A673 (cell line): ENCODE measurements at places on chromosomes 4 and X.

GRCh38 chr4:95059663-95060062 is 301.9 kb downstream of the BMPR1B start:
- DNase-seq = peak; percentile 32

- DNase-seq = no peak
Measured at GRCh38 chrX:111180750-111181240, 84.8 kb downstream of the PAK3 start.

DNA sequence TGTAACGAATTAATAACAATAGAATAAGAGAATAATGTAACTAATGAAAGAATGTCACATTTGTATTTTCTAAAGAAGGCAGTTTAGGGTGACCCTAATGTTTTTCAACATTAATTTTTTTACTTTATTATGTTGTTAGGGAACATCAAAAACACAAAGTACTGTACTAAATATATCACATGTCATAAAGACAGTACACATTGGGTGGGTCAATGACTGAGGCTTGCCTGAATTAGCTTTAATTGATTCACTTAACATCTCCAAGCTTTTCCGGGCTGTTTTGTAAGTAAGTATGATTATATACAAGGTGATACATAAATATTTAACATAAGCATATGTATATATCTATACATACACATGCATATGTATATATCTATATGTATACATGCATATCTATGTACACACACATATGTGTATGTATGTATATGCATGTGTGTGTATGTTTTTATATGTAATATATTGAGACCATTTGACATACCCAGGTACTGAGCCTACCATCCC is 43.4 kb upstream of the KLF3 start:
- DNase-seq = no peak

GRCh38 chr4:61319156-61319555 is 119.0 kb downstream of the ADGRL3 start:
- DNase-seq = no peak

GRCh38 chr4:142452161-142452855 is 393.8 kb downstream of the INPP4B start:
- DNase-seq = no peak

DNA sequence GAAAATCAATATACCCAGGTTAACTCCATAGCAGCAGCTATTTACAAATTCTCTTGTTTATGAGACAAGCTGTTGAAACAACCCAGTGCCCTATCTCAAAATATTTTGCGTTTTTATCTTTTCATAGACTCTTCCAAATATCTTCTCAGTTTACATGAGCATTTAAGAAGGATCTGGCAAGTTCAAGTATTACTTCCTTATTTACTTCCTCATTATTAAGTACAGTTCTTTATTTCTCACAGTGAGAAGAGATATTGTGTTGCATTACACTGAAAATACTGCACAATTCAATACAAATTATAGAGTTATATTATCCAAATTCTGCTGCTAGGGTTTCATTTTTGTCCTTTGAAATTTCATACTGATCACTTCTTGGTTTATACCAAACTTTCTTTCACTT is 43.6 kb upstream of the UCP1 start:
- DNase-seq = no peak

GRCh38 chr4:52864793-52865192 is 2.7 kb downstream of the RASL11B start:
- DNase-seq = peak; percentile 63

DNA sequence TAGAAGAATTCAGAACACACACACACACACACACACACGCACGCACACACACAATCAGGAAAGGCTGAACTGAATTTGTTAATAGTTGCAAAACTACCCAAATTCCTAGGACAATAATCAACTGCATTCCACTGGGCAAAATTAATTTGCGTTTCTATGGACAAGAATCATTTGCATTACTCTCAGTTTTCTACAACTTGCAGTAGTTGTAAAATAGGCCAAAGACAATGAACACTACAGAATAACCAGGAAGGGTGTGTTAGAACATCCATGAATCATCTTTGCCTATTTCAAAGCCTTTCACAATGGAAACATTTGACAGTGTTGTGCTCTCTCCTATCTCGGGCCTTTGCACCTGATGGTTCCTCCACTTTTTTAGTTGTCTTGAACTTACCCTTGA is 77.1 kb upstream of the IGFBP7 start:
- no peak for DNase-seq

- no peak for DNase-seq
Measured at GRCh38 chr4:100069207-100069606, 119.1 kb upstream of the H2AZ1 start.

GRCh38 chr4:100082852-100083251 is 107.4 kb downstream of the DDIT4L start:
- DNase-seq = no peak

- no peak for DNase-seq
Measured at GRCh38 chr4:36551697-36552214, 270.3 kb downstream of the DTHD1 start.

DNA sequence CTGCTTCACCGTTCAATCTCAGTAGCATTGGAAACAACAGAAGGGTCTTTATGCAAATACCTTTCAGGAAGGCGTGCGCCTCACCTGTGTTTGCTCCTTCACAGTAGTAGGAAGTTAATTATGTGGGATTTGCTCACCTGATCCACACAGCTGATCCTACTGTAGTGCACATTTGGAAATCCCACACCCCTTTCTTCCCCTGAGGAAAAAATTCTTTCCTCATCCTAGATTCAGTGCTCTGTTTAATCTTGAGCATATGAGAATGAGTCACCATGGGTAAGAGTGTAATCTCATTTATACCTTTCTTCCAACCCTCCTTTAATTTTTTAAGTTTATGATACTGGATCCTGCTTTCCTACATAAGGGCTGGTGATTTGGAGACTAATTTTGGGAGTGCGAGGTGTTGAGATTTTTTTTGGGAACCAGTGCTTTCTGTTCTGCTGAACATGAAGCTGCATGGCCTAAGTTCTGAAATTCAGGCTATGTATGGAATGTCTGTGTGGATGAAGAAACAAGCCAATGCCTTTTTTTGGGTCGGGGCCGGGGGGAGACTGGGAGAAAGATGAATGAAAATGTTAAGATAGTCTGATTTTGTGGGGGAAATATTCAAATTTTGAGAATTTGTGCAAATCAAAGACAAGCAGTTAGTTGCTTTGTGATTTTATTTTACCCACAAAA is 19.0 kb downstream of the GAB1 start:
- no peak for DNase-seq

- DNase-seq = no peak
Measured at GRCh38 chr4:156945532-156945931, 26.1 kb downstream of the PDGFC start.

- peak; percentile 16 for DNase-seq
Measured at GRCh38 chrX:132393085-132393484, 95.8 kb downstream of the MBNL3 start.

DNA sequence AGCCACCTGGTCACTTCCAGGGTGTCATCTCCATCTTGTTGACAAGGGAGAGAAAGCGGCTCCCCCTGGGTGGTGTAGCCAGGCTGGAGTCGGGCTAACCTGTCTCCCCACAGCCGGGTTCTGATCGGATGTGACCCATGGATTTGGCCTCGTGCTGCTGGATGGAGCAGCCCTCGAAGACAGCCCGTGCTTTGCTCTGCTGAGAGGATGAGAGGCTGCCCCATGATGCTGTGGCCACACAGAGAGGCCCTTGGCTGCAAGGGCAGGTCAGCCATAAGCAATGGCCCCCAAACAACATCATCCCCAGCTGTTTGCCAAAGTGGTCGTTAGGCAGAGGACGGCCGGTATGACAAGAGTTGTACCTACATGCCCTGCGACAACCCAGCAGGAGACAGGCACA is 106.6 kb downstream of the HMX1 start:
- DNase-seq = no peak

- DNase-seq = no peak
Measured at GRCh38 chrX:87475793-87476192, 41.8 kb upstream of the KLHL4 start.

- DNase-seq = peak; percentile 71
Measured at GRCh38 chrX:107355533-107355932, 93.9 kb upstream of the FRMPD3 start.

DNA sequence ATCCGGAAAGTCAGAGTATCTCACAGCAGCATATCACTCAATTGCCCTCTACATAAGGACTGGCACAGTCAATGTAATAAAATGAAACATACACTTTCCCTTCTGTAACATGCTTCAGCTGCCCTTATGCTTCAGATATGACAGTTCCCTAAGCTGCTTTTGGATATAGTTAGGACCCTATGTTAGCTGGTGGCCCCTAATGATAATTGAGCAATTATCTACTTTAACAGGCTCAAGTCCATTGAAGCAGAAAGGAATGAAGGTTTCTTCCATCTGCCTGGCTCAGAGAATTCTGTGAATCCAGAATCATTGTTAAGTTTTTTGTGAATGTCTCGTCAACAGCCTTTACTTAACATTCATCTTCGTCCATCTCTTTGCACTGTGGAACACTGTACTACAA is 951.2 kb upstream of the DIAPH2 start:
- DNase-seq = peak; percentile 70

DNA sequence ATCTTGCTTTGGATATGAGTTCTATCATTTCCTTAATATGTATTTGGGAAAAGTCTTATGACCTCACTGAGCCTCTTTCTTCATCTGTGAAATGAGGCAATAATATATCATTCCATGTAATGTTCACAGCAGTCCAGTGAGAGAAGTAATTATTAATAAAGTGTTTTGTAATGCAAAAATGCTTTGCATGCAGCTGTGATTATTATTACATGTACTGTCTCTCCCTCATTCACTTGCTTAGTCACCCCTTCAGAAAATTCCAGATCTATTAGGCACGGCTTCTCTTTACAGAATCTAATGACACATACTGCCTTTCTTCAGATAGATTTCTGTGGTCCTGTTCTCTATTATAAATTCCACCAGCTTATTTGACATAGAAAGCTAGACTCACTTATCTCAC is 53.5 kb upstream of the FGF13 start:
- peak; percentile 21 for DNase-seq

DNA sequence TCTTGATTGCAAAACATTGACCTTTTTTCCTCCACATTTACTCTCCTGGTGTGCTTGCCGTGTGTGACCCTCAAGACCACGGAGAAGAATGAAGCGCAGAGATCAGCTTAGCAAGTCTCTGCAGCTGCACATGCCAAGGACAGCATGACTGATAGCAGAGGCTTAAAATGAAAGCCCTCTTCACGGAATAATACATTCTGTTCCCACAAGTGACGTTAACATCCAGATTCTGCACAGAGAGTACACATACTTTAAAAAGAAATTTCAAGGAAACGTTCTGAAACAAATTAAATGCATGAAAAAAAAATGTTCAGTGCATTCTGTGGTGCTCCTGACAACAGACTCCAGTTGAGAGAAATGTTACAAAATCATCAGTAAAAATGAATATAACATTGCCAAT is 60.9 kb downstream of the SLC7A11 start:
- DNase-seq = no peak

- no peak for DNase-seq
Measured at GRCh38 chr4:165738571-165738970, 134.5 kb upstream of the TLL1 start.

DNA sequence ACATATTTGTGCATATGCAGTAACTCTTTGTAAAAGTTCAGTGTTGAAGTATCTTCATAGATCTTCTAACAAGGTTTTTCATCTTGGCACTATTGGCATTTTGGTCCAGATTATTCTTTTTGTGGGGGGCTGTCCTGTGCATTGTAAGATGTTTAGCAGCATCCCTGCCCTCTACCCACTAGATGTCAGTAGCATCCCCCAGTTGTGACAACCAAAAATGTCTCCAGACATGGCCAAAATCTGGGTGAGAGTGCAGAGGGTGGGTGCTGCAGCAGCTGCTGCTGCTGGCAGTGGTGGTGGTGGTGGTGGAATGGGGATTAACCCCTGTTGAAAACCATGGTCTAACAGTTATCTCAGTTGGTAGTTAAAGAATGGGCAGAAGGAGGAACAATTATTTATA is 370.0 kb downstream of the GPAT3 start:
- peak; percentile 26 for DNase-seq

- no peak for DNase-seq
Measured at GRCh38 chr4:139913995-139914598, 239.9 kb downstream of the MAML3 start.

DNA sequence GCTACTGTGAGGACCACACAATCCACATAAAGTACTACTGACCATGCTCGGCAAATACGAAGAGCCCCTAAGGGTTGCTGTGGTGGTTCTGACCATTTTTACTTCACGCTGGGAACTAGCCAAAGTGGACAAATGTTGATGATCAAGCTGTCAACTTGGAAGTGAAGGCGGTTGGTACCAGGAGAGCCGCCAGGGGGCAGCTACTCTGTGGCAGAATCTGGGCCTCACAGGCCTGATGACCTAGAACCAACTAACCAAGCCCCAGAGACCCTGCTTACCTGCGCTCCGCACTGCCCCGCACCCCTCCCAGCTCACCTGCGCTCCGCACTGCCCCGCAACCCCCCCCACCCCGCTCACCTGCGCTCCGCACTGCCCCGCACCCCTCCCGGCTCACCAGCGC is 5.6 kb downstream of the GAK start:
- DNase-seq = no peak

- no peak for DNase-seq
Measured at GRCh38 chr4:5143306-5143861, 92.1 kb downstream of the STK32B start.

- DNase-seq = peak; percentile 48
Measured at GRCh38 chr4:126592088-126592487, 1040.7 kb upstream of the INTU start.

DNA sequence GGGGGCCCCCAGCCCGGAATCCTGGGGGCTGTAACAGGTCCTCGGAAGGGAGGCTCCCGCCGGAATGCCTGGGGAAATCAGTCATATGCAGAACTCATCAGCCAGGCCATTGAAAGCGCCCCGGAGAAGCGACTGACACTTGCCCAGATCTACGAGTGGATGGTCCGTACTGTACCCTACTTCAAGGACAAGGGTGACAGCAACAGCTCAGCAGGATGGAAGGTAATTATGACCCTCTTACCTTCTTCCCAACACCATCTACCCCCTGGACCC is 1.0 kb downstream of the FOXO4 start:
- DNase-seq = no peak
